ENCODE measurements at places on chromosomes 12 and 14.

- no peak for DNase-seq
Measured at GRCh38 chr14:89452281-89452680, 35.2 kb upstream of the FOXN3 start.

DNA sequence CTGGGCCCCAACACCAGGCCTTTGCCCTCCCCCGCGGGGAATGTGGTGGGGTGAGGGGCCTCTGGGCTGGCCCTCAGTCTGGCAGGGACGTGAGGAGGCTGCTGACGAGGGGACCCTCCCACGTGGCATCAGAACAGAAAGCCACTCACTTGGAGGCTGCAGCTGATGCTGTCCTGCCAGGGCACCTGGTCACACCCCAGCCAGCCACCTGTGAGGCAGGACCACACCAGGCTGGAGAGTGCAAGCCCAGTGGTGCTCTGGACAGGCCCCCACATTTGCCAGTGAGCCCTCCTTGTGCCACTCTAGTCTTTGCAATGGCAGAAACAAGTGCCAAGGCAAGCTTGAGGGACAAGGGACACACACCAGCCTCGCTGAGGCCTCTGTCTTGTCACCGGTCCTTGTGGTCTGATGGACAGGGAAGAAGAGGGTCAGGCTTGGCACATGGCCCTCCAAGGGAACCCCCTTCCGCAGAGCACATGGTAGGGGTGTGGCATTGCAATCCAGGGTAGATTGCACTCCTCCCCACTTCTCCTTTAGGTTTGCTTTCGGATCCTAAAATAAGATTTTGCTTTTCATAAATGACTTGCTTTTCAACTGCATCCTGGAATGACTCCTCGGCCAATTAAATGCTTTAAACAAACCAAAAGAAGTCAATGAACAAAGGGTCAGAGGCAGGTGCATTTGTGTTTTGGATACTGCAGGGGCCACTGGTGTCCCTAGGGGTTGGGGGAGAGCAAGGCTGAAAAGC lies 53.7 kb downstream of the CCDC88C start:
- DNase-seq, result no peak

DNA sequence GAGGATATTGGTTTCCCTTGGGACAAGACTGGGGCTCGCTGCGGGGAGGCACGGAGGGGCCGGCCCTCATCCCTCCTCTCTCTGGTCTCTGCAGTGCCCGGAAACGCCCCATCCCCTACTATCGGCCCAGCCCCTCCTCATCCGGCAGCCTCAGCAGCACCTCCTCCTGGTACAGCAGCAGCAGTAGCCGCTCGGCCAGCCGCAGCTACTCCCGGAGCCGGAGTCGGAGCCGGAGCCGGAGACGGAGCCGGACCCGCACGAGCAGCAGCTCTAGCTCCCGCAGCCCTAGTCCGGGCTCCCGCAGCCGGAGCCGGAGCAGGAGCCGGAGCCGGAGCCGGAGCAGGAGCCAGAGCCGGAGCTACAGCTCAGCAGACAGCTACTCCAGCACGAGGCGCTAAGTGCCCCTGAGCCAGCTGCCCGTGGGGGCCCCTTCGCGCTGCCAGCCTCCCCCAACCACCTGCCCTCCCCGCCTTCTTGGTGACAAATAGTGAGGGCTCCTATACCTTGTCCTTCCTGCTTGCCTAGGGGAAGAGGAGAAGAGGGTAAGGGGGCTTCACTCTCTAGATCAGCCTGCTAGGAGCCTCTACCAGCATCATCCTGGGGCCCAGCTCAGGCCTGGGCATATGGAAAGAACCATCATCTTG lies 22.2 kb upstream of the HSPB8 start:
- DNase-seq, result no peak

DNA sequence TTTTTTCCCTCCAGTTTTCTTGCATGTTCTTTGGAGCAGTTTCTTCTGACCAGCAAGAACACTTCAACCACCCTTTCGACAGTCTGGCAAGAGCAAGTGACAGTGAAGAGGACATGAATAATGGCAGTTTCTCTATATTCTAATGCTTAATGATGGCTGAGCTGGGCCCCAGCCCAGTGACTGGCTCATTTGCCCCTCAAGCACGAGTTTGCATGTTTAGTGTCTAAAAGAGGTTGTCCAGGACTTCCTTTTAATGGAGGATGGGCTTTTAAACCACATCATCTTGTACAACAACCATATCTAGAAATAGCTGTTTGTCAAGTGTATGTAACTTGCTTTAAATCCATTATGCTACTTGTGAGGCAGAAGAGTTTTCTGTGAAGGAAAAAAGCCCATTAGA lies 28.4 kb downstream of the RAD9B start:
- no peak for DNase-seq

- DNase-seq, result no peak
Measured at GRCh38 chr12:78441737-78442453, 422.7 kb upstream of the SYT1 start.

- DNase-seq, result no peak
Measured at GRCh38 chr12:89389755-89390661, 37.7 kb upstream of the DUSP6 start.

DNA sequence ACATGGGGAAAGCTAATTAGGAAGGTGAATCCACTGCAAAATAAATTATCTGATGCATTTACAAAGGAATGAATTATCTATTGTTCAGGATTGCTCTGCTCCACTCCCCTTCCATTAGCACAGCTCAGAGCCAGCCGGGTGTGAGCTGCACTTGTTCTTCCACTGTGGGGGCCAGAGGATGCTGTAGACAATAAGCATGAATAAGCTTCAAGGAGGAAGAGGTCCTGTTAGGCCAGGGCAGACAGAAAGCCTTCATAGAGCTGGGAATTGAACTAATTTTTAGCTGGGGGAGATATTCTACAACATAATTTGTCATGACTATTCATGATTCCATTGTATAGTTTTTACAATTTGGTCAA lies 137.6 kb upstream of the MAX start:
- no peak for DNase-seq

DNA sequence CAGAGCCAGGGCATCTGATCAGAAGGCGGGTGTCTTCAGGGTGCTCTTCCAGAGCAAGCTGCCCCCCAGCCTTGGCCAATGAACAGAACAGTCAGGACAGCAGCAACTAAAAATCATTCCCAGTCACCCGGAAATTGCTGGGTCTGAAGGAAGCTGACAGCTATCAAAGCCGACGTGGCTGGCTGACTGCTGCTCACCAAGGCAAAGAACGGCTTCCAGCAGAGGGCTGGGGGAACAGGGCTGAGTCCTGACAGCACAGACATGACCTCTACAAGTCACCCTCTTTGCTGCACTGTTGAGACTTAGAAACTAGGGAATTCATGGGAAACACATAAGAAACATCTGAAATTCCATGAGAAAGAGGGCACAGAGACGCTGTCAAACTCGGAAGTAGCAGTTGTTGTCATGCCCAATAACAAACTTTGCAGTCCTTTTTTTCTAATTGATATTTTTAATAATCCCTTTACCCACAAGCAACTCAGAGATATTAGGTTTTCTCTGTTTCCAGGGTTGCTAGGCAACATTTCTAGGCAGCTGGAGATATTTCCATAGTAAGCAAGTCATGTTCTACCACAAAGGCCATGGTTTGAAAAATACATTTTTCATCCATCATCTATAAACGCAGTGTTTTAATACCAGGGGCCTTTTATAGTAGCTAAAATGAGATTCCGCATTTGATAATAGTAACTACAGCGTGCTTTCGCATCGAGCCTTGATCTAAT lies 365.2 kb downstream of the SEC23A start:
- no peak for DNase-seq
